CD4-positive, alpha-beta T cell treated with Interleukin-17A for 1 hour (primary cell): ENCODE measurements at places on chromosomes 1 and 21.

- no peak for DNase-seq
These were observed 8.1 kb downstream of the UTP25 start for GRCh38 chr1:209835782-209836298.

GRCh38 chr1:54054438-54054749, 986 bp downstream of the TCEANC2 start:
- DNase-seq, result no peak

DNA sequence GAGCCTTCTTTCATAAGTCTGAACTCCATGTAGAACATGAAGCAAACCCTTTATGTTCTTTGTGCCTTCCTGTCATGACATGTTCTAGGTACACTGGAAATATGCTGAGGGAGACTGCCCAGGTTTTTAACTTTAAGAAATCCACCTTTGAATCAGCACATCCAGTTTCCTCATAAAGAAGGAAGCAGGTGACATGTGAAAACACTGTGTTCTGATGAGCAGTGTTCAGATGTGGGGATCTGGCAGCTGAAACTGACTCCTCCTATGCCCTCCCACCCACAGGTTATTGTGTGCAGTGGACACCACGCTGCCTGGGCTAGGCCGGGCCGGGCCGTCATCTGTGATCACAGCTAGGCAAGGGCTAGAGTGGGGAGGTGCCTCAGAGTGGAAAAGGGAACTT, 51.1 kb downstream of the CNN3 start:
- no peak for DNase-seq

DNA sequence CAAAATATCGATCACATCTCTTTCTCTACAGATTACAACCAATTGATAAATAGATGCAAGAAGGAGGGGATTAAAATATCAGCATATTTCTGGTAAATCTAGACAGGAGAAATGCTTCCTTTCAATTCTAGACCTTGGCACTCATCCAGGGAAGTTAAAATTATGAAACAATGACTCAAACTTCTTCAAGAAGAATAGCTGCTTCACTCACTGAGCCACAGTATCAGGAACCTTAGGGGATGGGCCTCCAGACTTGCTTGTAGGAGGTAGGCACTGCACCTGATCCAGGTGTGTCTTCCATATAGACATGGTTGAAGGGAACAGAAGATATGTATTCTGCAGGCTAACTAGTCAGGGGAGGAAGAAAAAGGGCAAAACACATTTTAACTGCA, 9.8 kb downstream of the SLAMF7 start:
- DNase-seq, result no peak

- DNase-seq, result no peak
These were observed 1887.4 kb downstream of the NCAM2 start for GRCh38 chr21:22885614-22886013.

DNA sequence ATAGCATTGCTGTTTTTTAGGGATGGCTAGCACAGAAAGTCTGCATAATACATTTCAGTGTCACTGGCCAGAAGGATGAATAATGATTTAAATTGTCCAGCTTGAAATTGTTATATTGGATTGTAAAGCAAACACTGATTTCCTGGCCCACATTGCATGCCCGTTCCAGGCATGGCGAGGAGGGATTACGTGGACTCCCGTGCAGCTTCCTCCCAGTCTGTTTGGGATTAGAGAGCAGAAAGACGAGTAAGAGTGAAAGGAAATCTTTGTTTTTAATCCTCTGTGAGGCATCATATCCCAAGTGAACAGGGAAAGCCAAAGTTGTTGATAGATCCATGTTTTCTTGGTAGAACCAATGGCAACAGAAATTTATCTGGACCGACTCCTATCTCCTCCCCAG, 8.4 kb downstream of the TRIM58 start:
- no peak for DNase-seq

GRCh38 chr1:247358920-247359319, 27.3 kb upstream of the ZNF496 start:
- DNase-seq, result peak; percentile 16

- no peak for DNase-seq
These were observed 19.2 kb downstream of the MAB21L3 start for GRCh38 chr1:116130356-116130755.

DNA sequence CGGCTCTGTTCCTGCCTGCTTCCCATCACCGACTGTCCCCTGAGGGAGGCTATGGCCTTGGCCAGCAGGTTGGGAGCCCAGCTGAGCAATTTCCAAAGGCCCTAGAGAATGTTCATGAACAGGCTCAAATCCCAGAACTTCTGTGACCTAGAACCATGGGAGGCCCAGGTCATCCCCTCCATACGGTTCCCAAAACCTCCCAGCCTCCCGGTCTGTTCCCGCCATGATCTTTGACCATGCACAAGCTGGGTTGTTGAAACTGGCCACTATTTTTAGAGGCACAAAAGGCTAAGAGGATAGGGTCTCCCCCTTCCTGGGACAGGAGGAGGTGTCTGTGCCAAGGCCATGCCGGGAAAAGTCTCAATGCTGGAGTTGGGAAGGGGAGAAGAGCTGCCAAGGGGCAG, 27.5 kb downstream of the EPHA2 start:
- no peak for DNase-seq

- DNase-seq, result no peak
These were observed 12.2 kb downstream of the THBS3 start for GRCh38 chr1:155195201-155196102.

DNA sequence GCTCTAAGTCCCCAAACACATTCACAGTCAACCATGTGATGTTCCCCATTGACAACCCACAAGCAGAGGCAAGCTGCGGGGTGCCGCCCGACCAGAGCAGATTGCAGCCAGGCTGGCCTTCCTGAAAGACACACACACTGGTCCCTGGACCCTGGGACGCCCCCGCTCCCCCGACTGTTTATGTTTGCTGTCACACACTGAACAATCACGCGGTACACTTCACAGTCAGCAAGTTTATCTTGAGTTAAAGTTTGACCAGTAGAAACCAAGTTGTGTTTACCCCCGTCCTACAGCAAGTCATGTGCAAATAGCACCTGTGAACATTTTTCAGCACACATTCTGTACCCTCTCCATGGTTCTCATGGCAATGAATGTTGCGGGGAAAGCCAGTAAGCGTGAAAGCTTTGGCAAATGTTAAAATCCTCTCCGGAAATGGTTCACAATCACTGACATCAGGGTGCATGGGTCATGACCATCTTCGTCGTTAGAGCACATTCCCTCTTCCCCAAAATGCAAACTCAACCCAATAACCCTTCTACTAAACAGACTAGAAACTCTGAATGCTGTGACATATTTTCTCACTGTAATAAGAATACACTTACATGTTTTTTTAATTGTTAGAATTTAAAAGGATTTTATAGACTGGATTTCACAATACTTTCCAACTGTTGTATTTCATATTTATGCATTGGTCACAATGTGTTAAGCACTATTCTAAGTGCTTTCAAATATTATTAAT, 33.3 kb upstream of the IRF2BP2 start:
- DNase-seq, result no peak

DNA sequence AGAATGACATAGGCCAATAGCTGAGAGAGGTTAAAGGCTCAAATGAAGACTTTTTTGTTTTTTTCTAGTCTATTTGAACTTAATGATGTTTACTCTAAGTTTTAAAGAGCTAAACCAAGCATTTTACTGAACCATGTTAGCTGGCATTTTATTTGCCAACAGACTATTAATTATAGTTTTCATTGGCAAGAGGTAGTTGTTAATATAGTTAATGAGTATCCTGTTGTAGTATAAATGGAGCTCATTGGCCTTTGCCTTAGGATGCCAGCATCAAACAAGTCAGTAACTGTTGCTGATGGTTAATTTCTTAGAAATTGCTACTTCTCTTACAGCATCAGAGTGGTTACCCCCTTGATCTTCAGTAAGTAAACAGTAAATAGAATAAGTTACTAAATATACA, 339.0 kb upstream of the B3GALT2 start:
- DNase-seq, result no peak

- DNase-seq, result no peak
These were observed 8.4 kb upstream of the PRMT2 start for GRCh38 chr21:46626975-46627501.

GRCh38 chr1:243725075-243725474, 125.0 kb downstream of the AKT3 start:
- DNase-seq, result no peak

GRCh38 chr1:228315945-228316588, 90.6 kb downstream of the TRIM11 start:
- DNase-seq, result no peak

DNA sequence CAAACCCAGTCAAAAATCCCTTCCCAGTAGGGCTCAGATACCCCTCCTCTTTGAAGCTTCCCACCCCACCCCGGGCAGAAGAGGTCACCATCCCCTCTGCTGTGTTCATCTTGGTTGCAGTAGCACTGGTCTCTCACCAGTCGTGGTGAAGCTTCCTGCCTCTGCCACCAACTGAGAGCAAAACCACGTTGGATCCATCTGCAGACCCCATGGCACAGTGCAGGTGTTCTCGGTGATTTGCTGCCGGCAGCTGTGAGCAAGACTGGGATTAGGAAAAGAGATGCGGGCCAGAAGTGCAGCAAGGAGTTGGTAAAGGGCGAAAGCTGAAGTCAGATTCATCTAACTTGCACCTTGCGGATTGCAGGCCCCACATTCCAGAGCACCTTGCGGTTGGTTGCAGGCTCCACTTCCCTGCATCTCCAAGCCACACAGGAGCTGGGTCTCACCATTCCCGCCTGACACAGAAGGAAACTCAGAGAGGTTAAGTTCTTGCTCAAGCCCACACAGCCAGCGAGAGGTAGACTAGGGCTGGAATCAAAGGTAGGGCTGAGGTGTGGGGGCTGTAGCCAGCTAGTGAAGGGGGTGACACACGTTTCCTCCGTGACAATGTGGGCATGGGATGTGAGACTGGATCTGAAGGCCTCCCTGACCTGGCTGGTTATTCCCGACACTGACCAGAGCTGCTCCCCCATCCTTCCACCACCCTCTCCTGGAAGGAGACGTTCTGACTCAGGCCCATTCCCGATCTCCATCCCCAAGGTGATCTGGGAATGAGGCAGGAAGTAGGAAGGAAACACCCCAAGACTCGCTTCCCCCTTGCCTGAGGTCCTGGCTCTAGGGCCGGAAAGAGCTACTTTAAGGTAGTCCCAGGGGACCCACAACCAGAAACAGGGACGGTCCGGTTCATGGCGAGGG, 3.3 kb upstream of the FAM110D start:
- no peak for DNase-seq

GRCh38 chr1:153616144-153616916, at the start of gene S100A14:
S100A14 (minus strand) TSS chr1:153616325; CDS start chr1:153615858, 467 bp downstream.
- DNase-seq, result no peak

GRCh38 chr1:160011781-160012180, 20.0 kb downstream of the PIGM start:
- DNase-seq, result no peak

DNA sequence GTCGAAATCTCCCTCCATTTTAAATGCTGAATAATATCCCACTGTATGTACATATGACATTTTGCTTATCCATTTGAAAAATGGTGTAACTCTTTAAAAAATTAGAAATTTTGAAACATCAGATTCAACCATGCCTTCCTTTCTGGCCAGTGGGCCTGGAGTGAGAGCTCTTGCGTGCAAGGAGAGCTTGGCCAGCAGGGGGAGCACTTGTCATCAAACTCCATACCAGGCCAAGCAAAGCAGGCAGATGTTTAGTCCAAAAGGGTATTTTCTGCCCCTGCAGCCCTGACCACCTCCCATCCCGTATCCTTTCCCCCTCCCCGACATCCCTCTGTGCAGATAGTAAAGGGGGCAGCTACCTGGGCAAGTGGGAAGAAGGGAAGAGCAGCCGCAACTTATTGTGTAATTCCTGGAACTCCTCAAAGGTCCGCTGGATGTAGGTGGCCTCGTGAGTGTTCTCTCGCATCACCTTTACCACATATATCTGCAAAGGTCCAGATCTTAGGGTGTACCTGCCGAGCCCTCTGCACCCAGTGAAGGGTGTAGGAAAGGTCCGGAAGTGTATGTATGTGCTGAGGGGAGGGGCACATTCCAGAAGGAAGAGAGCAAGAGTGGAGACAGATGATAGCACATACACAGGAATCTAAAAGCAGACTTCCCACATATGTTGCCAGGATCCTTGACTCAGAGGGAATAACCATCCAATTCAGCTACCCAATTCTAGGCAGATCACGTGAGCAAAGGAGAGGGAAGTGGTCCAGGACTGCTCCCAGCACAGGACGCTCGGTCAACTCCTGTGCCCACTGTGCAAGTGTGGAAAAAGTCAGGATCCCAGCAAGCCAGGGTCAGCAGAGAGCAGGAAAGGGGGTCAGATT, 19.9 kb upstream of the PPP1R15B start:
- peak; percentile 80 for DNase-seq

DNA sequence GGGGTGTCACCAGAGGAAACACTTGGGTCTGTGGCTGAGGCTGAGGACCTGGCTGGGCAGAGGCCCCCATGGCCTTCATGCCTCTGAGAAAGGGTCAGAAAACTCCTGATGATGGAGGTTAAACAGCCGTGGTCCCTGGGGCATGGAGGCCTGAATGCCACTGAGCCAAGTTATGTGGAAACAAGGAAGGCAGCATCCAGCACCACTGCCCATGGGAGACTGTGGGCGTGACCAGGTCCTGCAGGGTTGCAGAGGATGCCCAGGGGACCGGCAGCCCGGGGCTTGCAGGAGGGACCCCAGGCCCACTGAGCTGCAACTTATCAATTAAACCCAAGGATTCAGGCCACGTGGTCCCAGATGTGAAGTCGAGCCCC, 18.9 kb upstream of the COL6A2 start:
- no peak for DNase-seq

DNA sequence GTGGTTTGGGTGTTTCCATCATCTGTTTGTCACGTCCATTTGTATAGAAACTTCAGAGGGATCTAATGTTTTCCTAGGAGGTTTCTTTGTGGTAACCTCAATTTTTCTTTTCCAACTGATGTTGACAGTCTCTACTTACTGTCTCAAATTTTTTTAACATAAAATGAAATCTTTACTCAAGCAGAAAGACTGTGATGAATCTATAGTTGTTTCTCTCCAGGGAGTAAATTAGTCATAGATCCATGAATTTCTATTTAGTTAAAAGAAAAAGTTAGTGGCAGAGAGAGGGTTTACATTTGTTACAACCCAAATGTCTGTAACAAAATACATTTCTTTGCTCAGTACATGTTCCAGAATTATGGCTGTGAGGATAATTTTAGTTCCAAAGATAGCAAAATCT, 161.6 kb downstream of the DISP1 start:
- no peak for DNase-seq

DNA sequence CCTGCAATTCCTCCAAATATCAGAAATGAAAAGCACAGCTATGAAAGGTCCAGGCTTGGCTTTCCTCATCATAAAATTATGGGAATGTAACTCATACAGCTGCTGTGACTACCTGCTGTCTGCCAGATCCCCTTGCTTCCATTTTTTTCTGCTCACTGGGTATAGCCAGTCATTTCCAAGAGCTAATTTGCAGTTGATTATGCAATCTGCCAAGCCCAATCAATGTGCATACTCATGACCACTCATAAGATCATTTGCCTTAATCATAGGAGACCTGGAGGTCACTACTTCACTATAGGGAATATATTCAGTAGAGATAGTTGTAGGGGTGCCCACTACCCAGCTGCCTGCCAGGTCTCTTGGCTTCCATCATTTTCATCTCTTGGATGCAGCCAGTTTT, 417.7 kb upstream of the ZRANB2 start:
- no peak for DNase-seq
